CD8-positive, alpha-beta memory T cell (primary cell): ENCODE measurements at places on chromosomes 11 and 22.

DNA sequence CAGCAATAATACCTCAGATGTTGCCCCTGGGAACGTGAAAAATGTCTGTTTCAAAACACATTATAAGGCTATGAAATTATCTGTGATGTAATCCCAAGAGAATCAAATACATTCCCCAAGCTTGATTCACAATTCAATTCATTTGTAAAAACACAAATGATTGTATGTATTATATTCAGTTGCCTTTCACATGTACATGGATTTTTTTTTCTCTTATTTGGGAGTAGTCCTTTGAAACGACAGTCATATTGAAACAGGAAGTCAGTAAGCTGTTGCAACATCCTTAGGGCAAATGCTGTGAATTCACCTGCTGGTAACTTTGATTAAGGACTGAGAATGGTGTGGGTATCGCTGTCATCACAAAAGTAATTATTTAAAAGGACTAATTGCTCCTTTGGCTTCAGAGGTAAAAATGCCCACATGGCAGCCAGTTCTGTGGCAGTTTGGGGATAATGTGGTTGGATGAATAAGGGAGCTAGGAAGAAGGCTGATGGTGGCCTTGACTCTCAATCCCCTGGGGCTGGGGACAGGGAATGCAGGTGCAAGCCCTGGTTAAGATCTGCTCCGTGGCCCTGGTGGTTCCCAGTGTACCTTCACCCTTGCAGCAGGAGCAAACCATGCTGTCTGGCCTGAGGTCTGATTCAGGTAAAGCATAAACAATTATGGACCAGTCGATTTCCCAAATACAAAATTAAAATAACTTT is 13.2 kb downstream of the EHF start:
- no peak overlapping the region for H3K4me3 ChIP-seq
- no peak overlapping the region for H3K27ac ChIP-seq

DNA sequence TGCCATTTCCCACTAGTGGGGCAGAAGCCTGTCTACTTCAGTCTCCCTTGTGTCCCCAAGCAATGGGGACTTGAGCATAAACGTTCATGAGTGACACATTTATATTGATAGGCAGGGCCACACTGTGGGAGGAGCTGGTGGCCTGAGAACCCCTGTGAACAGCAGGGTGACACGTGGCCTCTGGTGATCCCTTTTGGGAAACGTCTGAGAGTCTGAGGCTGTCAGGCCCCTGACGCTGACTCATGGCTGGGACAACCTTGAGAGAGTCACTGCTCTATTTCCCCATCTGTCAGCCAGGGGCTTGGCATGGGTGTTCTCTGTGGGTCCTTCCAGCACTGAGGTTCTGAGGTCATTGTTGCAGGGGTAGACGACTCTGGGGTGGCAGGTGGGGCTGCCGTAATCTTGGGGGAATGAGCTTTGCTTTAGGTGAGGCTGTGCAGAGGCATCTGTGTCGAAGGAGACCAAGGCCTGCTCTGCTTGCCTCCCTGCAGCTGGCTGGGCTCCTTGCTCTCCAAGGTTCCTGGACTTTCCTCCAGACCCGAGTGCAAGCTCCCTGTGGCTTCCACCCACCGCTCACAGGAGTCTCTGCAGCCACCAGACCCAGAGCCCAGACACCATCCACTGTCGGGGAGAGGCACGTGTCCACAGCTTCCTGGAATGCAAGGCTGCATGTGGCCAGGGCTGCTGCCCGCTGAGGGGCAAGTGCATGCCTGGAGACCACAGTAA is 54.7 kb downstream of the SMIM38 start:
- DNase-seq: no peak
- H3K36me3 ChIP-seq: no peaks in the 10 kb centered on the region
- H3K27me3 ChIP-seq: no peaks in the 10 kb centered on the region
- H3K27ac ChIP-seq: peak overlapping the region; percentile 43
- no peaks in the 10 kb centered on the region for H3K4me1 ChIP-seq

GRCh38 chr11:73200256-73200655 is 17.8 kb upstream of the P2RY2 start:
- no peak overlapping the region for H3K4me3 ChIP-seq
- H3K27ac ChIP-seq: no peak overlapping the region
- no peaks in the 10 kb centered on the region for H3K36me3 ChIP-seq

GRCh38 chr22:31635638-31636306 is 26.2 kb downstream of the PISD start:
- no peaks in the 10 kb centered on the region for H3K27me3 ChIP-seq
- no peak overlapping the region for H3K4me3 ChIP-seq
- H3K36me3 ChIP-seq: no peaks in the 10 kb centered on the region
- no peak overlapping the region for H3K27ac ChIP-seq

DNA sequence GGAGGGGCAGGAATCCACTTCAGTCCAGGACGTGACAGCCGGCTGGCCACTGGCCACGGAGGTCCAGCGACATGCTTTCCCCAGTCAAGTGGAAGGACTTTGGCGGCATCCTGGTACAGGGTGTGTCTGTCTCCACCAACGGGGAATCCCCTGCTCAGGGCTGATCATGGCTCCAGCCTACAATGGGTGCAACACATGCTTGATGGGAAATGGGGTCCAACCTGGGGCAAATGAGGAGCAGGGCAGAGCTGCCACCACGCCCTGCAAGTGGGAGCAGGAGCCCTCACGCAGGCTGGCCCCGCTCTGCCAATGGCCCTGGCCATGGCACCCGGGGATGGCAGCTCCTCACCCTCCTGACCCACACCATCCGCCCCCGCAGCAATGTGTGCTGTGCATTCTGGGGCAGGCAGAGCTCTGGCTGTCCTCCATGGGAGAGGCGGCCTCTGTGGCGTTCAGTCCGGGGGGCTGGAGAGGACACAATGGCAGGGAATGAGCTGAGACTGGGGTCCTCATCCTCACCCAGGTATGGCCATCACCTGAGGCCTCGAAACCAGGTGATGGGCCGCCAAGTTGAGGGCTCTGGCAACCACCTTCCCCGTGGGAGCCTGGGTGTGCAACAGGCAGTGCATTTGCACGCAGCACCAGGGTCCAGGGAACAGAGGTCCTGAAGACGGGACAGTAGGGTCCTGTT is 5.8 kb upstream of the SEPTIN5 start:
- H3K27me3 ChIP-seq: peaks cover 20% of the 10 kb centered on the region
- H3K4me1 ChIP-seq: no peaks in the 10 kb centered on the region
- H3K4me3 ChIP-seq: no peak overlapping the region
- DNase-seq: no peak

GRCh38 chr11:75786101-75786736 is 17.6 kb downstream of the DGAT2 start:
- H3K27ac ChIP-seq: no peak overlapping the region
- no peaks in the 10 kb centered on the region for H3K36me3 ChIP-seq
- DNase-seq: no peak
- H3K27me3 ChIP-seq: no peaks in the 10 kb centered on the region
- H3K4me3 ChIP-seq: no peak overlapping the region

GRCh38 chr11:120031612-120032600 is 106.0 kb downstream of the TRIM29 start:
- H3K27ac ChIP-seq: no peak overlapping the region
- no peaks in the 10 kb centered on the region for H3K36me3 ChIP-seq
- H3K27me3 ChIP-seq: no peaks in the 10 kb centered on the region
- DNase-seq: no peak
- no peak overlapping the region for H3K4me3 ChIP-seq

GRCh38 chr11:104609311-104610085 is 288.8 kb downstream of the CASP12 start:
- H3K27ac ChIP-seq: no peak overlapping the region
- H3K4me1 ChIP-seq: peaks cover 5% of the 10 kb centered on the region
- DNase-seq: peak; percentile 1
- no peak overlapping the region for H3K4me3 ChIP-seq

GRCh38 chr11:1870721-1871466 is 18.0 kb downstream of the LSP1 start:
- DNase-seq: peak; percentile 64
- H3K4me1 ChIP-seq: peaks cover 40% of the 10 kb centered on the region
- no peaks in the 10 kb centered on the region for H3K36me3 ChIP-seq
- H3K4me3 ChIP-seq: peak overlapping the region; percentile 26

GRCh38 chr22:29110946-29111345 is 38.1 kb downstream of the KREMEN1 start:
- H3K36me3 ChIP-seq: no peaks in the 10 kb centered on the region
- H3K4me1 ChIP-seq: no peaks in the 10 kb centered on the region
- no peak overlapping the region for H3K27ac ChIP-seq
- no peak for DNase-seq

GRCh38 chr11:8707541-8708191 is 25.1 kb downstream of the RPL27A start:
- H3K36me3 ChIP-seq: no peaks in the 10 kb centered on the region
- no peak for DNase-seq
- H3K4me3 ChIP-seq: no peak overlapping the region
- H3K27ac ChIP-seq: no peak overlapping the region
- H3K27me3 ChIP-seq: no peaks in the 10 kb centered on the region

DNA sequence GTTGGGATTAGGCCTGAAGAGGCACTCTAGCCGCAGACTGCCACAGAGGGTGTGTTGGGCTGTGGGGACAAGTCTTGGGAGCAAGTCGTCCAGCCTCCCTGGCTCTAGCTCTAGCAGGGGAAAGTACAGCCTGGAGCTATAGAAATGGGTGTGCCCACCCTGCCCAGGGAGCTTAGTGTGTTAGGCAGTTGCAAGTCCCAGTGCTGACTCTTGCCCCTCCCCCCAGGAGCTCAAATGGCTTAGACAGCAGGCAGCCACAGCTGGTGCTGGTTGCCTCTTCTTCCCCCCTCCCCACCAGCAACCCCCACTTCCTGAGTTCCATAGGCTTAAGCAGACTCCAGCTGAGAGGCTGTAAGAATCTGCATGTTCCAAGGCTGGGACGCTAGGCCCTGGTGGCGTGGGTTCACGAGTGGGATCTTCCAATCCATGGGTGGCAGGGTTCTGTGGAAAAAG is 61.2 kb downstream of the GUCY1A2 start:
- no peak overlapping the region for H3K27ac ChIP-seq
- H3K36me3 ChIP-seq: no peaks in the 10 kb centered on the region
- H3K4me1 ChIP-seq: no peaks in the 10 kb centered on the region
- H3K4me3 ChIP-seq: no peak overlapping the region

- H3K4me3 ChIP-seq: peak overlapping the region; percentile 42
- H3K27me3 ChIP-seq: no peaks in the 10 kb centered on the region
- peak overlapping the region; percentile 75 for H3K27ac ChIP-seq
Observed at GRCh38 chr11:62770778-62771143, 435 bp upstream of the TAF6L start.

GRCh38 chr11:102017026-102017425 is 30.2 kb upstream of the CFAP300 start:
- H3K27ac ChIP-seq: no peak overlapping the region
- H3K4me1 ChIP-seq: no peaks in the 10 kb centered on the region
- no peak overlapping the region for H3K4me3 ChIP-seq
- H3K27me3 ChIP-seq: no peaks in the 10 kb centered on the region
- no peak for DNase-seq

DNA sequence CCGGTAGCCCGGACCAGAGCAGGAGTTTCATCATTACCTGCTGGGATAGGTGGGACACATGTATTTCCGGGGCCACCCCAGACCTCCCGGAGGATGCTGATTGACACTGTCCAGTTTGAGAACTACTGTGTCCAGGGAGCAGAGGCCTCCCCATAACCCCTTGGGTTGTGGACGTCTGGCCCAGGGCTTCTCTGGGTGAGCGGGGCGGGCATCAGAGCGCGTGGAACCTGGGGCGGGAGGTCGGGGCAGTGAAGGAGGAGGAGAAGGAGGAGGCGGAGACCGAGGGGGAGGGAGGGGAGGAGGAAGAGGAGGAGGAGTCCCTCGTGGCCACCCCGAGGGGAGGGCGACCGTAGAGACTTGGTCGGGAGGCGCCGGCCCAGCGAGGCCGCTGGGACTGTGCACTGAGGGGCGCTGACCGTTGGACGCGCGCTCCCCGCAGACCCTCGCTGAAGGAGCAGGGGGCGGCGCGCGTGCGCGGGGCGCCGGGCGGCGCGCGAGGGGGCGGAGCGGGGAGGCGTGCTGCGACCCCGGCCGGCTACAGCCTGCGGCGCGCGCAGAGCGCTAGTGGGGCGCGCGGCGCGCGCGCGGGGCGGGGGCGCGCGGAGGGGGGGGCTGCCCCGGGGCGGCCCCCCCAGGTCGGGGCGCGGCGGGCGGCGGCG is at the start of gene GRK3:
Gene GRK3 (plus strand): TSS at position 356 of the 659 bp plus-strand sequence. CDS start 366 bp downstream, outside the sequence.
- H3K27ac ChIP-seq: no peak within 1 kb of the TSS
- peaks cover 13% of the 10 kb centered on the region for H3K4me1 ChIP-seq
- no peaks in the 10 kb centered on the region for H3K36me3 ChIP-seq
- DNase-seq: peak; percentile 9
- no peaks in the 10 kb centered on the region for H3K27me3 ChIP-seq
- H3K4me3 ChIP-seq: peak within 1 kb of the TSS; percentile 69

DNA sequence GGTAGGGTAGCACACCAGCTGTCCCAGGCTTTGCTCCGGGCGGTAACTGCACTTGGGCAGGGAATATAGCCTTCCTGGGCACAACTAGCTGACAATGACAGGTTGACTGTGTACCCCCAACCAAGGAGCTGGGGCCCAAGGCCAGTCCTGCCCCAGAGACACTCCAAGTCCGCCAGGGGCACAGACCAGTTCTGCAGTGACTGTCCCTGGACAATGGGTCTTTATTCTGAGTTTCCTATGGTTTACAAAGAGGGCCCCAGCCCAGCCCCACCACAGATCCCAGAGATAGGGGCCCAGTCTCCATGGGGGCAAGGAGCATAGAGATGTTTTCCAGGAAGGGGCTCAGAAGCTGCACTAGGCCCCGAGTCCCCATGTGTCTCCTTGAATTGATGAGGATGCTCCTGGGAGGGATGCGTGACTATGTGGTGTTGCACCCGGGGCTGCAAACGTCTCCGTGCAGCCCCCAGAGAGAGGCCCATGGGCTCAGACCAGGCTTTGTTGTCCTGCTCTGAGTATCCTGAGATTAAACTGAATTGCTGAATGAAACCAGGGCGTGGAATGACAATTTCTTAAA is 48.4 kb downstream of the CD6 start:
- peaks cover 40% of the 10 kb centered on the region for H3K36me3 ChIP-seq
- no peak for DNase-seq
- peaks cover 45% of the 10 kb centered on the region for H3K4me1 ChIP-seq
- H3K27me3 ChIP-seq: no peaks in the 10 kb centered on the region
- no peak overlapping the region for H3K27ac ChIP-seq
- H3K4me3 ChIP-seq: no peak overlapping the region

- no peaks in the 10 kb centered on the region for H3K36me3 ChIP-seq
- no peak overlapping the region for H3K27ac ChIP-seq
- DNase-seq: no peak
- H3K4me1 ChIP-seq: no peaks in the 10 kb centered on the region
- H3K27me3 ChIP-seq: no peaks in the 10 kb centered on the region
Observed at GRCh38 chr22:22392131-22392530, 116.4 kb downstream of the ZNF280B start.

DNA sequence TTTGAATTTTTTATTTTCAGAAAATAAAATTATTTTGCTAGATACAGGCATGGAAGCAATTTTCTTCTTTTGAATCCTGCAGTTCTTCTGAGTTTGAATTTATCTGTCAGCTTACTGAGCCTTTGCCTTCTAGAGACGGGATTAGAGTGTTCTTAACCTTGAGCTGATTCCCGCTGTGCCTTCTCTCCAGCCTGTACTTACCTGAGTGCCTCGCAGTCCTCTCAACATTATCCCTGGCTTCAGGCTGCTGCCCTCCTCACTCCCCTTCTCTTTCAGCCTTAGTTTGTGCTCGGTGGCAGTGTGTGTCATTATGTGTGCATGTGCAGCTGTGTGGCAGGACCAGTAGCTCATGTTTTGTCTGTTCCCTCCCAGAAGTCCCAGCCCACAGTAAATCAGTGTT is 24.3 kb downstream of the OSBP2 start:
- DNase-seq: no peak
- no peaks in the 10 kb centered on the region for H3K36me3 ChIP-seq
